ENCODE measurements at places on chromosomes 1 and 21. TPM values are rescaled to one million over a fixed set of nuclear protein-coding genes. Genes with fewer than 3 reads are reported as not detected.

KIAA1614 gene
- total RNA-seq, result 4.5 TPM

KCND3 gene
- 0.28 TPM for total RNA-seq

LMOD1 gene
- 25.7 TPM for total RNA-seq

LCE1F gene
- total RNA-seq, result not detected

Measured in regular cardiac myocyte (primary cell).